ENCODE measurements at places on chromosomes 12 and 14. TPM values are rescaled to one million over a fixed set of nuclear protein-coding genes. Genes with fewer than 3 reads are reported as not detected.

The NXPH4 gene
- 4.8 TPM for total RNA-seq

The TEX52 gene
- not detected for total RNA-seq

The DACT1 gene
- 5.1 TPM for total RNA-seq

GRCh38 chr14:68164711-68165113 is 345.1 kb downstream of the RAD51B start:
- no peak for DNase-seq
- no peaks in the 10 kb centered on the region for H3K4me1 ChIP-seq
- H3K4me3 ChIP-seq: no peak overlapping the region
- H3K36me3 ChIP-seq: no peaks in the 10 kb centered on the region
- no peaks in the 10 kb centered on the region for H3K27me3 ChIP-seq

- H3K27ac ChIP-seq: no peak overlapping the region
- no peak overlapping the region for H3K4me3 ChIP-seq
- DNase-seq: no peak
- no peaks in the 10 kb centered on the region for H3K4me1 ChIP-seq
- no peaks in the 10 kb centered on the region for H3K36me3 ChIP-seq
- H3K27me3 ChIP-seq: peaks cover 3% of the 10 kb centered on the region
Observed at GRCh38 chr12:102540815-102541385, 60.5 kb upstream of the IGF1 start.

DNA sequence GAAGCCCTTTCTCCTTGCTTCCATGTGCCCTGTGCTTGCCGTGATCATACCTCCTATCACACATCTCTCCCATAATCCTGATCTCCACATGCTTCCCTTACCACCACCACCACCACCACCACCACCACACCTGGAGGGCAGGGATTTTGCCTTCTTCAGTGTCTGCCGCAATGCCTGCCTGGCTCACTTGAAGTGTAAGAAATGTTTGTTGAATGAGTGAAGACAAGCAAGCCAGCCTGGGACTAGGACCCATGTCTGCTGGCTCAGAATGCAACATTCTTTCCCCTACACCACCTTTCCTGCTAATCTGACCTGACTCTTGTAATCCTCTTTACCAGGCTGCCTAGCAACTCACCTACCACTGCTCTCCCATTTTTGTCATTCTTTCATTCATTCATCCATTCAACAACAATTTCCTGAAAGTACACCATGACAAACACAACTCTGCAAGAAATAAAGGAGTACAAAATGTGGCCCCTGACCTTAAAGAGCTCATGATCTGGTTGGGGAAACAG is 3.5 kb upstream of the NID2 start:
- H3K36me3 ChIP-seq: no peaks in the 10 kb centered on the region
- H3K27ac ChIP-seq: no peak overlapping the region
- H3K27me3 ChIP-seq: peaks cover 7% of the 10 kb centered on the region
- H3K4me3 ChIP-seq: no peak overlapping the region

GRCh38 chr14:92391726-92392125 is 68.8 kb downstream of the SLC24A4 start:
- H3K36me3 ChIP-seq: no peaks in the 10 kb centered on the region
- H3K27ac ChIP-seq: no peak overlapping the region
- H3K4me3 ChIP-seq: no peak overlapping the region
- peaks cover 2% of the 10 kb centered on the region for H3K27me3 ChIP-seq
- DNase-seq: no peak

- DNase-seq: no peak
- no peak overlapping the region for H3K27ac ChIP-seq
- peaks cover 32% of the 10 kb centered on the region for H3K27me3 ChIP-seq
- H3K36me3 ChIP-seq: no peaks in the 10 kb centered on the region
- H3K4me3 ChIP-seq: no peak overlapping the region
- no peaks in the 10 kb centered on the region for H3K4me1 ChIP-seq
Observed at GRCh38 chr14:53389202-53389601, 236.1 kb upstream of the DDHD1 start.
